M059J (cell line): ENCODE measurements at places on chromosomes 5 and 9. TPM values are rescaled to one million over a fixed set of nuclear protein-coding genes. Genes with fewer than 3 reads are reported as not detected.

Gene WDR38
- not detected in 2 replicates for total RNA-seq

DNA sequence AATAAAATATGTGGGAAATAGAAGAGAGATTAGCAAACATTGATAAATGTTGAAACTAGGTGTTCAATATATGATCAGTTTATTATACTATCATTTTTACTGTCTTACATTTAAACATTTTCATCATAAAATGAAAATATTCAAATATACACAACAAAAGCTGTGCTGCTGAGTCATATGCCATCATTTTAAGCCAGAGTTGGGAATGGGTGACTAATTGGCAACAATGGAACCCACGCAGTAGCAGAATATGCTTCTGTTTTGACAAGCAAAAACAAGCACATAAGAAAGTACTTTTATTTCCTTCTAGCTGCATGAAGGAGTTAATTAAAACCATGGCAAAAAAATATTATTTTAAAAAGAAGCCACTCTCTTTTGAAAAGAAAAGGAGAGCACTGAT is 340.0 kb upstream of the EDIL3 start:
- peak; percentile 61 for DNase-seq

Gene ABL1
- total RNA-seq = 14.4 and 33.0 TPM in 2 replicates

DNA sequence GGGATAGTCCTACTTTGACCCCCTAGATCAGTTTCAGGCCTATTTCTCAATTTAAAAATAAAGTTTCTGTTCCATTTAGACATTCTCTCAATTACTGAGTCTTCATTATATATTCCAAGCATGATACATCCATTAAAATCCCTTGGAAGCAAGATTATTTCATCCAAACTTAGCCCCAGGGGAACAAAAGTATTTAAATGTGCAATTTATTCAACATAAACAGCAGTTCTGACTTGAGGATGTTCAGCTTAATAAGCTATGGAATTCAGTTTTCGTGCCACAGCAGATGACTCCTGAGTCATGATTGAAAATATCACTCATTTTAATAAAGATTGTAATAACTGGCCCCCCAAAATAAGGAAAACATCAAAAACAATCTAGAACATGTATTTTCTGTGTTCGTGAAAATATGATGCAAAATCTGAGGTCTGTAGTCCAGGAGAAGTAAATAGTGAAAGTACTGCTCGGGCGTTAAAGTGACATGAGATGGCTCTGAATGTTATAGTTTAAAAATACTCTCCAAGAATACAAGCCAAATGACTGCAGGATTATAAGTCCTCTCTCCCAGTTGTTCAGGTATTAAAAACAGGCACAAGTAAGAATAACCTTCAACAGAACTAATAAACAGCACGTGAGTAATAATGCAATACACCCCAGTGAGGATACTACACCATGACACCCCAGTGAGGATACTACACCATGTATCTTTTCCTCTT is 67.1 kb downstream of the RETREG1 start:
- DNase-seq = no peak

DNA sequence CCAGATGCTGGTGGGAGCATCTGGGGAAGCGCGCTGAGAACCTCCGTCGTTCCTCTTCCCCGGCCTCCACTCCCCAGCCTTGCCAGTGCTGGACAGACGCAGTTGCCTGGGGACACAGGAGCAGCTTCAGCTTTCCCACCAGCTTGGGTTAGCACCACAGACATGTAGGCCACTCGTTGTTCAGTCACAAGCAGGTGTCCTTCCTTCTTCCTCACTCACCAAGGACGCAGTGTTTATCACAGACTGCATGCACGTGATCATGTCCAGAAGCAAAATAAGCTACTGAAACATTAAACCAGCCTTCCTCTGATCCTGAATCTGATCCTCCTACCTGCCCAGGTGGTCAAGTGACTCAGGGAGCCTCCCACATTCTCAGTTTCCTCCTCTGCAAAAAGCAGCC is 232.9 kb downstream of the SYK start:
- no peak for DNase-seq

GRCh38 chr5:96410013-96410412 is 23.0 kb downstream of the PCSK1 start:
- DNase-seq = no peak

DNA sequence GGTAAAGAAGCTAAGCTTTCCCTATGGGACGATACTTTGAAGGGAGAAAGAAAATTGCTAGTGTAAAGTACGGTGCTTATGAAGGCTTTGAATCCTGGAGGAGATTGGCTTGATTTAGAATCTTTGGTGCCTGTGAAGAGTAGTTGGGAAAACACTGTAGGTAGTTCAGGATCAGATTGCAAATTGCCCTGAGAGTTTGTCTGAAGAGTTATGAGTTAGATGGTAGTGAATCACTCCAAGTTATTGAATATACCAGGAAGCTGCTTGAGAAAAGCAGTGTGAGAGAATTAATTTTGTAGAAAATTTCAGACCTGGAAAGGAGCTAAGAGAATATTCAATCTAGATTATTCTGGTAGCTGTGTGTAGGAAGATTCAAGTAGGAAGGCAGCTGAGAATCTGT is 11.5 kb downstream of the MAN2A1 start:
- DNase-seq = no peak

- DNase-seq = peak; percentile 4
Measured at GRCh38 chr5:121870489-121870888, 18.8 kb downstream of the FTMT start.

GRCh38 chr5:26622947-26623346 is 415.4 kb downstream of the CDH9 start:
- DNase-seq = no peak

Gene LPAR1
- total RNA-seq = 33.3 and 33.8 TPM in 2 replicates
